GM04503 (cell line): ENCODE measurements at places on chromosomes 7 and 10.

DNA sequence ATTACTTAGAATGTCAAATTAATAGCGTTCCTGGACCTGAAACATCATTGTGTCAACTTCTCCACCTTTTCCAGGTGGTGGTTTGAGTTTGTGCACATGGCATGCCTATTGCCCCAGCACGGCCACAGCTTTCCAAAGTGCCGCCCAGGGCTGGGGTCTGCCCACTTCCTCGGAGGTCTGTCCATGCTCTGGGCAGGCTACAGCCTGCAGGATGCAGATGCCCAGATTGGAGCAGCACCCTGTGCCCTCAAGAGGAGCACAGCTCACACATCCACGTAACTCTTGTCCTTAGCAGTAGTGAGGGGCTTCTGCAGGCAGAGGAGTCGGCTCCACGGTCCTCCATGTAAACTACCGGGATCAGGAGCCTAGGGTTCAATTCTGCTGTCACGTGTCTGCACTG, 238.6 kb downstream of the EBF3 start:
- DNase-seq, result no peak

GRCh38 chr7:1028044-1028770, 16.1 kb upstream of the GPR146 start:
- peak; percentile 37 for DNase-seq

DNA sequence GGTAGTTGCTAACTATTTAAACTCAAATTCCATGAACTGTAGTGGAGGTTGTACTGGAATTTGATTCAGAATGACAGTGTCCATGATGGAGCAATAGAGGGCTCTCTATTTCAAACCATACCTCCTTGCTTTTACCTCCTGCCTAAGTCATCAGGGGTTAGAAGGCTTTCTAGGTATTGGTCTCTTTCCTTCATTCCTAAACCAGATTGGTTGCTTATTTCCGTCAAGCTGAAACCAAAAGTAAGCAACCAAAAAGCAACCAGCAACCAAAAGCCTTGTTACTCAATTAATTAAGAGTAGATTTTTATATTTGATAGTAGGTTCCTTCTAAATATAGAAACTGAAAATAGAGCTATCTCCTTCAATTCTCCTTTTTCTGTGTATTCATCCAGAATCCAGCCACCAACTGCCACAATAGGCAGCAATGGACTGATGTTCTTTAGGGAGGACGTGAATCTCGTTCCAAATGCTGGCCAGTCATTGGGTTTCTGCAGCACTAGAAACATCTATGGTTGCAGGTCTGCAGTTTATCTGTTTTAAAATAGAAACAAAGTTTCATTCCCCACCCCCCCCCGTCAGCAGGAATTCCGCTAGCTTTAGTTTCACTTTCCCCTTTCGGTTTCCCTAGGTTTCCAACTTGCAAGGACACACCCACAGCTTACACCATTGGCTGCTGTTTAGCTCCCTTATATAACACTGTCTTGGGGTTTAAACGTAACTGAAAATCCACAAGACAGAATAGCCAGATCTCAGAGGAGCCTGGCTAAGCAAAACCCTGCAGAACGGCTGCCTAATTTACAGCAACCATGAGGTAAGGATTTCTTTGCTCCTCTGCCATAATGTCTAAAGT, at the start of gene IFIT1:
IFIT1 (plus strand) TSS at position 717 of the 850 bp plus-strand sequence; CDS start at position 807, 90 bp downstream.
- DNase-seq, result no peak

- no peak for DNase-seq
These were observed 1339.4 kb downstream of the XPNPEP1 start for GRCh38 chr10:108583877-108584276.

GRCh38 chr7:66236713-66237303, 31.7 kb downstream of the TPST1 start:
- DNase-seq, result no peak

DNA sequence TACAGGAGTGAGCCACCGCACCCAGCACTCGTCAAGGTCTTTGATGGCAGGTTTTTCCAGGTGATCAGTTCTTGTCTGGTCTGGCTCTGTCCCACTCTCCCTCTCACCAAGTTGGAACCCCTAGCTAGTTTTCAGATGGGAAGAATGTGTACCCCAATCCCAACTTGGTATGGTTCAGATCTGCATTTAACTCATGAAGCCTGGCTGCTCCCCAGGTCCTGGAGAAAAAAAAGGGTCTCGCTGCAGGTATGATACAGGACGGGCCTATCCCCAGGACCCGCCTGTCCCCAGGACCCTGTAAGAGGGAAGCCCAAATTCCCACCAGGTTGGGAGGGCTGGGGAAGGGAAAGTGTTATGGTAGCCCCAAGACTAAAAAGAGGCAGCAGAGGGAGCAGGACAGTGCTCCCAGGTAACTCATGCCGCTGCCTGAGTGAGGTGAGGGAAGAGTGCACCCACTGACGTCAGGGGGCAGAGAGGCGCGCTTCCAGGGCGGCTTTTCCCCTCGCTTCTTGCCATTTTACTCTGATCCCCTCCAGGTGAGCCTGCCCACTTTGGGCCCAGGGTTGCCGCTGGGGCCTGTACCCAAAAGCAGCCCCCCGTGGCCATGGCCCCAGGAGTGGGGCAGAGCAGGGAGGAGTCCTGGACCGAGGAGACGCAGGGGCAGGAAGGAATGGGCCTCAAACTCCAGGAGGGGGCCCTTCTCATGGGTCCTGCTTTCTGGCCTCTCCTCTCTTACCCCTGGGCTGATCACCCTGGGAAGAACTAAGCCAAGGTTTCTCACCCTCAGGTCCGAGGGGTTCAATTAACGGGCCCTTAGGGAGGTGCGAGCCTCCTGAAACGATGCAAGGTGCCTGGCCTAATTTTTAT, 36.4 kb upstream of the SRRM3 start:
- DNase-seq, result no peak

DNA sequence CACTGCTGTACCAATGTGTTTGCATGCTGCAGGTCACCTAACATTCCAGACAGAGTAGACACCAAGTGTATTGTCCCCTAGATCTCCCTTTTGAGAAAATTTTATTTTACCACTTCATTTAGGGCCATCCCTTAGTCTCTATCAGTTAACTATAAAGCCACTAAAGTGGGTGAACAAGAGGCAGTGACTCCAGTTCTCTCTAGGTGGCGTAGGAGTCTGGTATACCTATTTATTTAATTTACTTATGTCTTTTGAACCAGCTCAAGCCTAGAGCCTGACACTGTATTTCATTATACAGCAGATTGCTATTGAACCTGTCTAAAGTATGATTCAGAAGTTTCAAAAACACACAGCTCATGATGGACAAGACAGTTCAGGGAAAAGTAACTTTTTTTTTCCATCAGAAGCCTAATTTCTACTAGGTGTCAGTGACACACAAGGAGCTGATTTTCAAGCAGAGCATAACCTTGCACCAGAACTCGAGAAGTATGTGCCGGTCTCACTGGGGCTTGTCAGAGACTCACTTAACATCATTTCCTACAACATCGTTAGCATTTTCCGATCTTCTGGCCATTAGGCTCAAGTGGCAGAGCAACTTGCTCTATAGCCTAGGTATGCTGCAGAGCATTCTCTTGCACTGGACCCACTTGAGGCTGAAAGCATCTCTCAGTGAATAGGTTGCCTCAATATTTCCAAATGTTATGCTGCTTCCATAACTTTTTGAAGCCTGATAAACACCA, 175.4 kb downstream of the CDC14C start:
- DNase-seq, result no peak

DNA sequence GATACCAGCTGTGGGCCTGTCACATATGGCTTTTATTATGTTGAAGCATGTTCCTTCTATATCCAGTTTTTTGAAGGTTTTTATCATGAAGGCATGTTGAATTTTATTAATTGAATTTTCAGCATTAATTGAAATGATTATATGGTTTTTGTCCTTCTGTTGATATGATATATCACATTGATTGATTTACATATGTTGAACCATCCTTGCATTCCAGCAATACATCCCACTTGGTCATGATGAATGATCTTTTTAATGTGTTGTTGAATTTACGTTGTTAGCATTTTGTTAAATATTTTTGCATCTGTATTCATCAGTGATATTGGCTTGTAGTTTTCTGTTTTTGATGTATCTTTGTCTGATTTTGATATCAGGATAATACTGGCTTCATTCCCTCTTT, 21.2 kb downstream of the PRSS37 start:
- no peak for DNase-seq

GRCh38 chr7:148914208-148914777, 30.2 kb upstream of the EZH2 start:
- DNase-seq, result no peak
